ENCODE measurements at places on chromosomes 7 and 10.

DNA sequence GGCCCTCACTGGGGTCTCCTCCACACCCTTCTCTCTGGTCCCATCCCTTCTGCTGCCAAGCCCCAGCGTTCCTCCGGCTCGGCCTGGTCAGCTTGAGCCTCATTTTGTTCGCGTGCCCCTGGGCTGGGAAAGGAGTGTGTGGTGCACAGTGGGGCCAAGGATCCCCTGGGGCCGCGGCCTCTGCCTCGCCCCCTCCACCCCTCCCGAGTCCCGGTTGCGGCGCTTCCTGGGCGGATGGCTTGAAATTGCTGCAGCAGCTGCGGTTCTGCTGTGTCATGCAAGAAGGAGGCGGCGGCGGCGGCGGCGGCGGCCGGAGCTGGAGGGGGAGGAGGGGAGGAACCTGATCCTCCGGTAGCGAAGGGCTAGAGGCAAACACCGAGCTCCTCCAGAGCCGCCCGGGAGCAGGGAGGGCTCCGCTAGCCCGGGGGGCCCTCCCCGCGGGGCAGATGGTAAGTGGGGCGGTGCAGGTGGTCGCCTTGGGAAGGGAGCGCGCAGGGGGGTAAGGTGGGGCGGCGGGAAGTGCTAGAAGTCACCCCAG is 217.8 kb upstream of the MKLN1 start:
- peak; percentile 80 for DNase-seq

DNA sequence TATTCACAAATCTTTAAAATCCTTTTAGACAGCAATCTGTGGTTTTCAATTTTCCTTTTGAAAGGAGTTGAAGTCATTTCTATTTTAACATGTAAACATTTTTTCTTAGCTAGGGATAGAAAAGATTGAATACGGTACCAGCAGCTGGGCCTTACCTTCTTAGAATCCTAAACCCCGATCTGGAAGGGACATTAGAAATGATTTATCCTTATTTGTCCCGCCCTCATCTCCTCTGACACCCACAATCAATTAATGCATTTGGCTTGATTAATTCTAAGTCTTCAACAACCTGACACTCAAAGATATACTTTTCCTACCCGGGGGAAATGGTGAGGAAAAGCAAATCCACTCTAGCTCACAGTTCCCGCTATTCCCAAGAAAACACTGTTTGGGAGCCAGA is 100.4 kb downstream of the SORCS1 start:
- DNase-seq: no peak

GRCh38 chr10:117461766-117462423 is 80.7 kb upstream of the EMX2 start:
- DNase-seq: peak; percentile 97

DNA sequence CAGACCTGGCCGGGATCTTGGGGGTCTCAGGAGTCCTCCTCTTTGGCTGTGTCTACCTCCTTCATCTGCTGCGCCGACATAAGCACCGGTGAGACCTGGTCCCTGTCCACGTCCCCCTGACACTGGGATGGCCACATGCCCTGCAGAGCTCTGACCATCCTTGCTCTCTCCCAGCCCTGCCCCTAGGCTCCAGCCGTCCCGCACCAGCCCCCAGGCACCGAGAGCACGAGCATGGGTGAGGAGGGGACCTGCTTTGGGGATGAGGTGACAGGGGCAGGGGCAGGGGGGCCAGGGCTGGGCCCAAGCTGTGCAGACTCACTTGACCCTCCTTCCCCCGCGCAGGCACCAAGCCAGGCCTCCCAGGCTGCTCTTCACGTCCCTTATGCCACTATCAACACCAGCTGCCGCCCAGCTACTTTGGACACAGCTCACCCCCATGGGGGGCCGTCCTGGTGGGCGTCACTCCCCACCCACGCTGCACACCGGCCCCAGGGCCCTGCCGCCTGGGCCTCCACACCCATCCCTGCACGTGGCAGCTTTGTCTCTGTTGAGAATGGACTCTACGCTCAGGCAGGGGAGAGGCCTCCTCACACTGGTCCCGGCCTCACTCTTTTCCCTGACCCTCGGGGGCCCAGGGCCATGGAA is 959 bp downstream of the PVRIG start:
- DNase-seq: no peak

- DNase-seq: no peak
Observed at GRCh38 chr10:12613136-12613535, 263.8 kb downstream of the CAMK1D start.

DNA sequence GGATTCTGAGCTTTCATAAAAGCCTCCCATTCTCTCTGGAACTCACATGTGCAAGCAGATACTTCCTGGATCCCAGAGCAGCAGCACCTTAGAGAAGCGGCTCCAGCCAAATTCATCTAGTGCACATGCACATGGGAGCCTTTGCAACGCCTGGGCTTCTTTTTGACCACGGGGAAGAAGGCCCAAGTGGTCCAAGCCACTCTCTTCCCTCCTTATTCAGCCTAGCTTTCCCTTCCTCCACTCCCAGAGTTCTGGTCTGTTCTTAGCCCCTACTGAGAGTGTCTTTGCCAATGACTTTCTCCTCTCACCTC is 118.7 kb downstream of the ZNF365 start:
- DNase-seq: no peak

DNA sequence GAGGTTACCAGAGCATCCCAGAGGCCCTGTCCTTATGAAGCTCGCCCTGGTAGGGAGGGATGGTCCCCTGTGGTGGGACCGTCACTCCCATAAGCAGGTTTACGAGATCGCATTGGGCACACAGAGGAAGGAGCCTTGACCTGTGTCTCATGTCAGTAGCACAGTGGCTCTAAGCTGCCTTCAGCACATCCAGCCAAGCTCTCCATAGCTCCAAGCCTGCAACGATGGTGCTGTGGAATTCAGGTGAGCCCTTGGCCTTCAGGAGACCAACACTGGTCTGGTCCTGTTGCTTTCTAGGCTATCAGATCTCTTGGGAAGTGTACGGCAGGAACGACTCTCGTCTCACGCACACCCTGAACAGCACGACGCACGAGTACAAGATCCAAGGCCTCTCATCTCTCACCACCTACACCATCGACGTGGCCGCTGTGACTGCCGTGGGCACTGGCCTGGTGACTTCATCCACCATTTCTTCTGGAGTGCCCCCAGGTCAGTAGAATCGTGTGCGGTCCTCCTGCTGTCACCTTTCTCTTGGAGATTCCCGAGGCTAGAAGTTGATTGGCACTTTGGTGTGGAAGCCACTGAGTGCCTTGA is 605.3 kb upstream of the FOXK1 start:
- DNase-seq: no peak

DNA sequence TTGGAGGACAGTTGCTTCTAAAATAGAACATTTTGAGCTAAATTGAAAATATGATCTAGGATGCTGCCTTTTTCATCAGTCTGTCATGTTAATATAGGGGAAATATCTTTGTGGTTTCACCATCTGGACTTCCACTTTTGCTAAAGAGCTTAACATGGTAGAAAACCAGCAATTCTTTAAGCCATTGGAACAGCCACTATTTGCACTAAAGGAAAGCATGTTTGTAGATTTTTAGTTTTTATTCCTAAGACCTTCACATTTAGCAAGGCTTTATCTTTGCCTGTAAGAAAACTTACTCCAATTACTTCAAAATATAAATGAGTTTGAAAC is 291.0 kb downstream of the RNLS start:
- no peak for DNase-seq

DNA sequence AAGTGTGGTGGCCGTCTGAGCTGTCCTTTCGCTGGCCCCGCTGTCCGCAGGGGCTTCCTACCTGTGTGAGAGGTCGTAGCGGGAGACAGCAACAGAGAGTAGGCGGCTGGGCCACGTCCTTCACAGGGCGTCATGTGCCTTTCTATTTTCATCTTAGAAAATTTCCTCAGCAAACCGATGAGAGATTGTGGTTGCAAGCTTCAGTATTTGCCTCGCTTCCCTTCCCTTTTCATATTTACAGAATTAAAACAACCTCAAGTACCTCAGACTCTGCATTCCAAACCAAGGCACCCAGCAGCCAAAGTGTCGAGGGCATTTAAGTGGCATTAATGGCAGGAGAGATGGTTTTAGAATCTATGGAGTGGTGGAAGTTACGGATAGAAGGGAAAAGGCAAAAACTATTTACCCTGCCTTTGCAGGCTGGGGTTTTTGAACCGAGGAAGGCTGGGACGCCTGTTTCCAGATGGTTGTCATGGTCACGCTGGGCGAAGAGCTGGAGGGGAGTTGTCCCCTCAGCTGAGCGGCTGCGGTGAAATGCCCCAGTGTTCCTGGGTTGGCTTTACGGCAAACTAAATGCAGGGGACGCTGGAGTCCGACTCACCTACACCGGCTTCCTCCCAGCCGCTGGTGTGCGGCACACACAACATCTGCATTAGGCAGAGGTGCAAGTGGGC is 41.9 kb downstream of the WIPI2 start:
- no peak for DNase-seq

- DNase-seq: no peak
Observed at GRCh38 chr10:6665847-6666246, 85.8 kb upstream of the PRKCQ start.

GRCh38 chr10:63267414-63268148 is 134.5 kb downstream of the NRBF2 start:
- DNase-seq: peak; percentile 91

- DNase-seq: no peak
Observed at GRCh38 chr7:77563275-77563674, 26.2 kb downstream of the PTPN12 start.
